ENCODE measurements at places on chromosomes 12 and 14. TPM values are rescaled to one million over a fixed set of nuclear protein-coding genes. Genes with fewer than 3 reads are reported as not detected.

Gene PRPF39
- total RNA-seq: 35.1 TPM

Gene MED13L
- total RNA-seq: 476 TPM

Gene DCAF4
- total RNA-seq: 21.0 TPM

Gene LRTM2
- total RNA-seq: not detected

Gene KCNC2
- not detected for total RNA-seq

All from osteoblast (primary cell).